Right ventricle myocardium superior (tissue), 1 donor: ENCODE measurements at places on chromosomes 7 and 10.

- no peak for DNase-seq
These were observed 3.6 kb downstream of the SEC23IP start for GRCh38 chr10:119896061-119896655.

DNA sequence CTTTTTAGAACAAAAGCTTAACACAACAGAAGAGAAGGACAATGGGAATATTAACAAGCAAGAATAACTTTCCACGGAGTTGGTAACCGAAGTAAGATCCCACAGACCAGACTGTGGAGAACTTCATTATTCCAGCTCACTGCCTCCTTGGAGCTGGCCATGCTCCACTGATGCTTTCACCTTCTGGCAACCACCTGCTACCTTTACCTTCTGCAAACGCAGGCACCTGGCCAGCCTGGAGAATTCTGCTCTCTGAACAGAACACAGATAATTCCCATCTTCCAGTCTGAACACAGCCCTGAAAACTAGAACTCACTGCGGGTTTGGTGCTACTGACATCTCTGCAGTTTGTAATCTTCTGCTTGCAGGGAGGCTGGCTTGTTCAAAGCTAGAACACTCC lies 66.5 kb downstream of the JAZF1 start:
- DNase-seq: no peak

GRCh38 chr10:14556285-14556956 lies 218.3 kb downstream of the FAM107B start:
- no peak for DNase-seq

GRCh38 chr10:24208661-24209431 lies at the start of gene KIAA1217:
KIAA1217 (plus strand) TSS chr10:24209138; CDS start chr10:24209194, 56 bp downstream.
- peak; percentile 70 for DNase-seq

- DNase-seq: no peak
These were observed 39.0 kb downstream of the SMNDC1 start for GRCh38 chr10:110265573-110266193.

- no peak for DNase-seq
These were observed 32.1 kb downstream of the BTRC start for GRCh38 chr10:101385866-101386658.

GRCh38 chr10:17657103-17657500 lies 13.2 kb downstream of the STAM start:
- DNase-seq: no peak

DNA sequence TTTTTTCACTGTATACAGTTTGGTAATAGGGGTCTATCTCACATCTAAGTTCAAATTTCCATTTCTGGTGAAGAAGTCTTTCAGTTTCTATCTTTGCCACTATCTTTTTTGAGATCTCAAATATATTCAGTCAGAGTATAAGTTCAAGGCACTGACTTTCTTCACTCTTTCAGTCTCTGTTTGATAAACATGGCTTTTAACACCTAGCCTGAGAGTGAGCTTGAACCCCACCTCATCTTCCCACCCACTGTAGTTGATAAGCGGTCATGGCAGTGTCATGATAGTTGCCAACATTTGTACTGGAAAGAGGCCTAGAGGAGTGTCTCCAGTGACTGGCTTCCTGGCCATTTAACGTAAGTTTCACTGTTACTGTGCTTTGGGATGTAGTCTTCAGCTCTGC lies 41.2 kb upstream of the AGR3 start:
- DNase-seq: no peak

GRCh38 chr7:111756687-111757178 lies 194.4 kb upstream of the IMMP2L start:
- DNase-seq: peak; percentile 82

GRCh38 chr7:152054367-152055230 lies 29.1 kb downstream of the GALNT11 start:
- DNase-seq: peak; percentile 48

GRCh38 chr10:86757113-86757972 lies 924 bp downstream of the BMPR1A start:
- peak; percentile 59 for DNase-seq

DNA sequence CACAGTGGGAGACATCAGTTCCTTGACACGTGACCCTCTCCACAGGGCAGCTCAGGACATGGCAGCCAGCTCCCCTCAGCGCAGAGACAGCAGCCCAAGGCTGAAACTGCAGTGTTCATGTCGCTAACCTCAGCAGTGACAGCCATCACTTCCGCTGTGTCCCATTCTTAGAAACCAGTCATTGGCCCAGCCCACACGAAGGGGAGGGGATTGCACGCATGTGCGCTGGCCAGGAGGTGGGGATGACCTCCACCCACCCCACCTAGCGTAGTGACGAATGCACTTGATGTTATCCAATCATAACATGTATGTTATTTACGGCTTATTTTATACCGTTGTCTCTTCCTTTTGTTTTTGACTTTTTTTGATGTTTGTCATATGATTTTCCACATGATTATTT lies 36.9 kb upstream of the EGFR start:
- no peak for DNase-seq

- no peak for DNase-seq
These were observed 867.3 kb upstream of the AUTS2 start for GRCh38 chr7:68730964-68731363.

DNA sequence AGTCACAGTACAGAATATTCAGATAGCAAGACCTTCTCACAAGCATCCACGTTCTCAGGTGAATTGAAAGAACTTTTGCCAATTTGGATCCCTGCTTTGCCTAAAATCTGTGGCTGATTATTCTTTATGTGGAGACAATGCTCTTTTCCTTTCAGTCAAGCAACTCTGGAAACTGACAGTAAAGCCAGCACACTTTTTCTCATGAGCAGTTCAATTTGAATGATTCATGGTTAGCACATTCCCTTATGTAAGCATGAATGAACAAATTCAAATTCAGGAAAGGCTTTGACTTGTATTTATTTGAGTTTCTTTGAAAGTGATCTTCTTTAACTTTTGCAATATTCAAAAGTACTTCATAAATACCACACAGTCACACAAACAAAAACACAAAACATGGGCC lies 57.6 kb downstream of the MEOX2 start:
- DNase-seq: no peak

- DNase-seq: no peak
These were observed 49.9 kb downstream of the PWWP2B start for GRCh38 chr10:132446661-132447445.

GRCh38 chr10:46317889-46318288 lies 31.1 kb downstream of the ANTXRL start:
- no peak for DNase-seq

DNA sequence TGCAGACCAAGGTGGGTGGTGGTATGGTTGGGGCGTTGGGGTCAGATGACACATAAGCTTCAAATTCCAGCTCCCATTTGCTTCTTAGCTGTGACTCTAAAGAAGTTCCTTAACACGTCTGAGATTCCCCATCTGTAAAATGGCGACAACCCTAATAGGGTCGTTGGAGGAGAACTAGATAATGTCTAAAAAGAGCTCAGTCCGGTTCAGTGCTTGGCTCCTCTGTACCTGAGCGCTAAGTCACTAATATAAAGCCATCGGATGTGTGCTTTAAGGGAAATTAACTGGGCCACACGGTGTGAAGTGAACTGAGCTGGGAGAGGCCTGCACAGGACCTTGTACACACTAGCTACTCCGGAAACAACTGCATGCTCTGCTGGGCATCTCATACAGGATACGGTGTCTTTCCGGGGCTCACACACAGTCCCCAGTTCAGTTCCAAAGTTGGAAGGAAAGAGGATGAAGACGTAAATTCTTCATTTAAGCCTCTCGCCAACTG lies 476 bp upstream of the ZFYVE27 start:
- DNase-seq: no peak

DNA sequence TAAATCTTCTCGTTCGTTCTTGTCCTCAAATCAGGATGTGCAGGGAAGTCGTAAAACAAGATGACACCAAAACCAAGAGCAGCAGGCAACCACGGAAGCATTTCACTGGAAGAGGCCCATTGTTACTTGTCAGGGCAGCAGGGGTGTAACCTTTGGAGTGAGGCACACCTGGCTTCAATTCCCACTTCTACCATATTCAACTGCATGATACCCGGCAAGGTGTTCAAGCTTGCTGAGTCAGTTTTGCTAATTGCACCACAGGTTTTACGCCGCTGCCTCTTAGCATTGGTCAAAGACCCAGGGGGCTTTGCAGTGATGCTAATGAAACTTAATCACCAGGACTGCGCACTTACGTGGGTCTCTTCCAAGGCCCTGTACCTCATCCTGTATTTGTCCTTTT lies 50.0 kb upstream of the PTER start:
- DNase-seq: no peak
